ENCODE measurements at places on chromosomes 4 and X.

DNA sequence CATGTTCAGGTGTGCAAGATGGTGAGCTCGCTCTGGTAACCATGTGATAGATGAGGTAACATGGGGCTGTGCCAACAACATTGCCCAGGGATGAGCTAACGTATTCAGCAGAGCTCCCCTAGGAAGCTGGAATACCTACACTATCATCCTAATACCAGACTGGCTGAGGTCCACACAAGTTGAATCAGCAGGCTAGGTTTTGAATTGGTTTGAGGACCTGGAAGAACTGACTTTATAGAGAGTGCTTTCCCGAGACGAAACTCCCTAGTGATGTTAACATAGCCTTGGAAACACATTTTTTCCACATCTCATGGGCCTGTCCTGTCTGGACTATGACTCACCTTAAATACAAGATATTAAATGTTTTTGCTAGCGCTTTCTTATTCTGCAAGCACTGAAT lies 56.7 kb downstream of the IGFBP7 start:
- DNase-seq: no peak

GRCh38 chr4:172787111-172787510 lies 381.5 kb upstream of the GALNT7 start:
- DNase-seq: no peak

- no peak for DNase-seq
Observed at GRCh38 chrX:19758539-19758938, 128.9 kb downstream of the SH3KBP1 start.

DNA sequence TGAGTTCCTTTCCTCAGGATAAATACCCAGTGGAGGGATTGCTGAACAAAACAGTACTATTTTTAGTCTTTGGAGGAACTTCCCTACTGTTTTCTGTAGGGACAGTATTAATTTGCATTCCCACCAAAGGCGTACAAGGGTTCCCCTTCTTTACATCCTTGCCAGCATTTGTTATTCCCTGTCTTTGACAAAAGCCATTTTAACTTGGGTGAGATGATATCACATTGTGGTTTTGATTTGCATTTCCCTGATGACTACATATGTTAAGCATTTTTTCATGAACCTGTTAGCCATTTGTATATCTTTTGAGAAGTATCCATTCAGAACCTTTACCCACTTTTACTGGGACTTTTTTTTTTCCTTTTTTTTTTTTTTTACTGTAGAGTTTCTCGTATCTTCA lies 126.2 kb upstream of the ANXA10 start:
- DNase-seq: no peak

GRCh38 chr4:75922588-75922987 lies 18.2 kb downstream of the NAAA start:
- no peak for DNase-seq

GRCh38 chrX:37302569-37302968 lies 46.6 kb upstream of the PRRG1 start:
- no peak for DNase-seq

- no peak for DNase-seq
Observed at GRCh38 chrX:24842486-24842885, 148.8 kb downstream of the POLA1 start.

- DNase-seq: no peak
Observed at GRCh38 chr4:122766950-122767349, 34.4 kb downstream of the BBS12 start.

- no peak for DNase-seq
Observed at GRCh38 chr4:94413085-94413840, 38.5 kb upstream of the PDLIM5 start.

- no peak for DNase-seq
Observed at GRCh38 chr4:40960941-40961340, 211.2 kb downstream of the NSUN7 start.

DNA sequence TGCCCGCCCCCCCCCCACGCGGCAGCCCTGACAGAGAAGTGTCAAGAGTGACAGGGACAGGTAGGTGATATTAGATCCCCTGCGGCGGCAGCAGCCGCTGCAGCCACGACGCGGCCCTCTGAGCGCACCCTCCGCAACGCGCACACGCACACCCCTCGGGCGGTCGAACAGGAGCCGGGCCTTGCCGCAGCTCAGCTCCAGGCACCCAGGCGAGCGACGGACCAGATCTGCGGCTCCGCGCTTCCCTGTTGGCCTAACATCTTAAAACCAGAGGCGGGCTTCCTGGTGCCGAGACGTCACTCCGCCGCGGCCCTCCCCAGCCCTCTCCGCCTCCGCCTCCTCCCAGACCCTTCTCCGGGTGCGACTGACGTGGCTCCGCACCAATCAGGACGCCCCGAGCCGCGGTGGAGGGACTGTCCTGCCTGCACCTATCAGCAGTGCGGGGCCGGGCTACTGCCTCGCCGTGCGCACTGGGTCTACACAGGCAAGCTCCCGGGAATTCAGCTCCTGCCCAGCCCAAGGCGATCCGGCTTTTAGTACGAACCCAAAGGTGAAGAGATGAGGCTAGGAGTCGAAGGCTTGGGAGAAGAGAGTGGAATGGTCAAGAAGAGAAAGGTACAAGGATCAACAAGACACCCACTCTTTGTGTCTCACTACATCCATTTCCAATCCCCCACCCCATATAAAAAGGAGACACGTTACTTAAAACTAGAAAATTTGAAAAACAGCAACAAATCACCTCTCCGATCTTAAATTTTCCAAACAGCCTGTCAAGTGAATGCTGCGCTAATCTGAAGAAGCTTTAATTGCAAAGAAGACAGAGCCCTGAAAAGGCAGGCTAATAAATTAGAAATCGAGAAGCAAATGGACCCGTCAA lies at the start of gene PITX2:
Gene PITX2, minus strand, starts transcription at position 237 of the 877 bp plus-strand sequence. CDS start 617 bp downstream, outside the sequence.
- DNase-seq: no peak
